ENCODE measurements at places on chromosomes 13 and 19.

- no peak for DNase-seq
Observed at GRCh38 chr19:33227242-33227650, 1.6 kb upstream of the SLC7A10 start.

DNA sequence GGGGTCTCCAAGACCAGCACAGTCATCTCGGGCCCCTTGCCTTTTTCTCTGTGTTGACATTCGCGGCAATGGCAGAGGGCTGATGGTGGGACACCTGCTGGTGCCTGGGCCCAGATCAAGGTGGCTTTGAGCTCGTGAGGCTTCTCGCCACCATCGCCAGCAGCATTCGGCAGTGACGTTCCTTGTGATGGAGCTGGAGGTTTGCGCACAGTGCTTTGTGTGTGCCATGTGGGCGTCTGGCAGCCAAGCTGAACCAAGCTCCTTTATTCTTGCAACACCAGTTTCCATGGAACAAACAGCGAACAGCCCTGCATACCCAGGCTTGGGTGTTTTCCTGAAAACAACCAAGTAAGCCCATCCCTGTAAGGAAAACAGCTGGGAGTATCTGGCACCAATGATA lies 9.1 kb upstream of the TMEM255B start:
- no peak for DNase-seq

DNA sequence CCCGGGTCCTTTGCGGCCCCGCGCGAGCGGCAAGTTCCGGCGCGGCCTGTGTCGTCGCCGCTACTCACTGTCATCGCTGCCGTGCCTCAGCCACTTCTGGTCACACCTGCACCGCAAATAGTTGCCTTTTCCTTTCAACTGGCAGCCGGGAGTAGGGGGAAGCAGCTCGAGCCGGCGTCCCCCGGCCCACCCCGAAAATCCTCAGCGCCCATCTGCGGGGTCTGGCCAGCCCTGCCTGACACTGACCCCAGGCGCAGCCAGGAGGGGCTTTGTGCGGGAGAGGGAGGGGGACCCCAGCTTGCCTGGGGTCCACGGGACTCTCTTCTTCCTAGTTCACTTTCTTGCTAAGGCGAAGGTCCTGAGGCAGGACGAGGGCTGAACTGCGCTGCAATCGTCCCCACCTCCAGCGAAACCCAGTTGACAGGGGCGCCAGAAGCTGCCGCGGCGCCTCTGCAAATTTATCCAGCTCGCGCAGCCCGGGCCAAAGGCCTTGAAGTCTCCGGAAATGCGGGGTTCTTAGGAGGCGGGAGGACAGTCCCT lies 1.7 kb downstream of the PDX1 start:
- DNase-seq = no peak

DNA sequence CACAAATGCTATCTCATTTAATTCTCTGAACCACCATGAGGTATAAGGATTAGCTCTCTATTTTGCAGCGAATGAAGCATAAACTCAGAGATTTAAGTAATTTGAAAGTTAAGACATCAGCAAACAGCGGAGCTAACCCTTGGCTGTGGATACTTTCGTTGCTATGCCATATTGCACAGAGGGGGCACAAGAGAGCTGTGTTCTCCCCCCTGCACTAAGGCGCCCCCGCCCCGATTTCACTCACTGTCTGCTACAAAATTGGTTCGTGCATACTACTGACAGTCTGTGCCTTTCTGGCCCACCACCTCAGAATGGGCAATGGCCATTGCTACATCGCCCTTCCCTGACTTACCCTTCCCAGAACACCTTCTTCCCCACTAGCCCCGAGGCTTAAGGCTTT lies 105.7 kb upstream of the OBI1 start:
- DNase-seq = no peak

DNA sequence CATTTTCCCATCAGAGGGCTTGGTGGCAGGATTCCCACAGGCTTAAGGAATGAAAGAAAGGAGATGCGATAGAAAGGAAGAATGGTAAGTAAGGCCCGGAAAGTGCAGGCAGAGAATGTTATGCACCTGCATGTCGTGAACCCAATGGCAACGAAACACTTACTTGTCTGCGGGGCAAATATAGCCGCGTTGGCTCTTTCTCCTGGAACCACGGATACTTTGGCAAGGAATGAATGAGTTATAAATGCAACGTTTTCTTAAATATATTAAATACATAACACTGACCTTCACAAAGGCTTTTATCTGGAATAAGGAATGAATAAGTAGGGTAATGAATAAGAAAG lies 192.1 kb downstream of the KATNAL1 start:
- no peak for DNase-seq

GRCh38 chr13:20924758-20925394 lies 22.3 kb upstream of the XPO4 start:
- peak; percentile 72 for DNase-seq

DNA sequence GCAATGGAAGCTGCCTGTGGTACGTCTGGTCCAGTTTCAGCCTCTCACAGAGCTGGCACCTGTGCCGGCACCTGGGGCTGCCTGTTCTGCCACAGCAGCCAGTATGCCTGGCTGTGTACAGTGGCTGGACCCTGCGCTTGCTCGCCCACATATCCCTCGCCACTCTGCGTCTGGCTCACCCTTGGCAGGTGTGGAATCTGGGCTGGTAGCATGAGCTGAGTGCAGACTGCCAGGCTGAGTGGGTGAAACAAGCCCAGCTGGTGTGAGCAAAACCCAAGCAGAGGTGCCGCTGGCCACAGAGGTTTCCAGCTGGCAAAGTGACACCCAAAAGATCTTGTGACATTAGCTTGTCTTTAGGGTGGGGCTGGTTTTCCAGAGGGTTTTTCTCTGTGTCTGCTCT lies 80.7 kb downstream of the ING1 start:
- DNase-seq = no peak

GRCh38 chr19:16856091-16856490 lies 26.9 kb downstream of the SIN3B start:
- DNase-seq = no peak

DNA sequence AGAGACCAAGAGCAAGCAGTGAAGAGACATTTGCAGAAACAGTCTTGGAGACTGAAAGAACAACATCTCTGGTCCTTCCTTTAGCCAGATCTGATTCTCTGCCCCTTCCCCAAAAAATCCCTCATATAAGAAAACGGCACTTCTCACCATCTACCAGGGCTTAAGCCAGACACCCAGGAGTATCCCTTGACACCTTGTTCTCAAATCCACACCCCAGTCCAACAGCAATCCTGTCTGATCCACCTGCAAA lies 1.7 kb upstream of the PLEKHG2 start:
- no peak for DNase-seq

GRCh38 chr19:42108527-42109389 lies 23.5 kb downstream of the POU2F2 start:
- peak; percentile 86 for DNase-seq

DNA sequence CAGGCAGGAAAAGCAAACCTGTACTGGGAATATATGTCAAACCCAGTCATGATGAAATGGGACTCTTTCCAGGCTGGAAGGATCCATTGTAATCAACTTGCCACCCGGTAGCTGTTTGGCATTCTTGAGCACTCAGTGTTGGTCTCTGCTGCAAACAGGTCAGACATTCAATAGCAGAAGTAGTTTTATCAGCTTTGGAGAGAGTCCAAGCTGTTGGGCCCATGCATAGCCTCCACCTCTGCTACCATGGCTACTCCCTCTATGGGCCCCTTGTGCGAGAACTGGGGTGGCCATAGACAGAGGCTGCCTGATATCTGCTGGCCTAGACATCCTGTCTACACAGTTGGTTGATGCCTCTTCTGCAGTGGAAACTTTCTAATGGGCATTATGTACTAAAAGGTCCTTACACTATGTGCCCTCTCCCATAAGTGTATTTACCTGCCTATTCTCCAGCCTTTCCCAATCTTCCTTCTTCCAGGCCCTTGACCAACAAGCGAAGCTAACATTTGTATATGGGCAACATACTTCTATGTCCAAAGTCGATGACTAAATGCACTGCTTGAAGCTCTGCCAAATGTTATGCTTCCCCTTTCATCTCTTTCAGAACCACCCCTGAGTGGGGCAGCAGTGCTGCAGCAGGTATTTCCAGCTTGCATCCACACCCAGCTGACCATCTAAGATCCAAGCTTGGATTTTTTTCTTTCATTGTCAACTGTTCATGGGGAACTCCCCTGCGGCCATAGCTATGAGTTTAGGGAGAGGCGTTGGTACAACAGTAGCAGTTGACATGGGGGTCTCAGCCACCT lies 5.3 kb upstream of the RNF6 start:
- no peak for DNase-seq

DNA sequence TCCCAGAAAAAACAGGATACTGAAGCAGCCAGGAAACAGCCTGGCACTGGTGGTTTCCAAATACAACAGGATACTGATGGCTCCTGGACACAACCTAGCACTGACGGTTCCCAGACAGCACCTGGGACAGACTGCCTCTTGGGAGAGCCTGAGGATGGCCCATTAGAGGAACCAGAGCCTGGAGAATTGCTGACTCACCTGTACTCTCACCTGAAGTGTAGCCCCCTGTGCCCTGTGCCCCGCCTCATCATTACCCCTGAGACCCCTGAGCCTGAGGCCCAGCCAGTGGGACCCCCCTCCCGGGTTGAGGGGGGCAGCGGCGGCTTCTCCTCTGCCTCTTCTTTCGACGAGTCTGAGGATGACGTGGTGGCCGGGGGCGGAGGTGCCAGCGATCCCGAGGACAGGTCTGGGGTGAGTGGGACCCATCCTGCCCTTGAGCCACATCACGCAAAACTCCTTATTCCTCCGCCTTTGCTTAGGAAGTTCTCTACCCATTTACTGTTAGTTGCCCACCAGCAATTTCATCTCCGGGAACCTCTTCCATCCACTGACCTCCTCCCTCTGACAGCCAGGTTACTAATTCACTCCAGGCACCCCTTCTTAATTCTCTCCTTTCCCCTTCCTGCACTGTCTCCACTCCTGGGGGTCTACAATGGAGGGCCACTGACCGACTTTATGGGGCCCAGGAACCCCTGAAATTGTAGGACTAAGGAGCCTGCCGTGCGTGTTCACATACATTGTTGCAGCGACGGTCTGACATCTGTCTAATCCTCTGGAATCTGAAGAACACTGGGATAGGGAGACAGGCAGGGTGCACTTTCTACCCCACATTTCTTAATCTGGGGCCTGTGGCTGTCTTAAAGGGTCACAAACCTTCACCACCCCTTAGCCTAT lies 1.2 kb downstream of the ITPKC start:
- no peak for DNase-seq

GRCh38 chr13:112984954-112985802 lies 16.2 kb downstream of the MCF2L start:
- no peak for DNase-seq

- DNase-seq = no peak
Observed at GRCh38 chr19:41443813-41444455, 978 bp downstream of the ERICH4 start.

GRCh38 chr19:46608581-46609345 lies 7.6 kb downstream of the CALM3 start:
- DNase-seq = no peak

- DNase-seq = peak; percentile 67
Observed at GRCh38 chr19:41327576-41328156, 17.7 kb downstream of the CCDC97 start.

GRCh38 chr13:112582263-112582662 lies 5.7 kb downstream of the TUBGCP3 start:
- DNase-seq = no peak

GRCh38 chr13:84025824-84026223 lies 143.6 kb upstream of the SLITRK1 start:
- no peak for DNase-seq

GRCh38 chr13:30712536-30713532 lies 22.5 kb upstream of the ALOX5AP start:
- DNase-seq = no peak

DNA sequence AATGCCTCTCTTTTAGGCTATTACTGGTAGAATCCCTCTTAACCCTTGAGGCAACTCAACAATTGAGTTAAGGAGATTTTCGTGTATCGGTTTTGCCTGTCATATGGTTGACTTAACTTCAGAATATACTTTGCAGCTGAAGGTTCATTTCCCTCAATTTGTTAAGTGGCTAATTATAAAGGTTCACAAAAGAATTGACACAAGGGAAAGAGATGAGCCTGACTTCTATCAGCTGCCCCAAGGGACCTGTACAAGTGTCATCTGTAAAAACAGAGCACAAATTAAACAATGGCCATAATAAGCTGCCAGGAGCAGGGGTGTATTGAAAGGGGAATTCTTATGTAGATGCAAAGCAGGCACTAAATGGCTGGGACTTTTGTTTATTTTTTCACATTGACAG lies 334.8 kb upstream of the OBI1 start:
- DNase-seq = no peak

DNA sequence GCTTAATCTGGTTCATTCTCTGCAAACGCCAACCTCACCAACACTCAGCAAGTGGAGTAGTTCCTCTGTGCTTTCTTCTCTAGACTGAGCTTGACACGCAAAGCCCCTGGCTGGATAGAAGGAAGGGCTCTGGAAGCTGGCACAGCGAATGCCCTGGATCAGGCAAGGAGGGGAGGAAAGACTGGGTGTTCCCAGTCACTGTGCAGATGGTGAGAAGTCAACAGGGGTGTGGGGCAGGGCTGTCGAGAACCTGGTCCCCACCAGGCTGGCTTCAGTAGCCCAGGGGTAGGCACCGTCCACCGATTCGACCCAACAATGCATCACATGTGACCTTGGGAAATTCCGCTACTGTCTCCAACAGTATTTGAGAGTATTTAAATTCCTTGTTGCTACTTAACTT lies 65.5 kb downstream of the TSHZ3 start:
- DNase-seq = no peak

DNA sequence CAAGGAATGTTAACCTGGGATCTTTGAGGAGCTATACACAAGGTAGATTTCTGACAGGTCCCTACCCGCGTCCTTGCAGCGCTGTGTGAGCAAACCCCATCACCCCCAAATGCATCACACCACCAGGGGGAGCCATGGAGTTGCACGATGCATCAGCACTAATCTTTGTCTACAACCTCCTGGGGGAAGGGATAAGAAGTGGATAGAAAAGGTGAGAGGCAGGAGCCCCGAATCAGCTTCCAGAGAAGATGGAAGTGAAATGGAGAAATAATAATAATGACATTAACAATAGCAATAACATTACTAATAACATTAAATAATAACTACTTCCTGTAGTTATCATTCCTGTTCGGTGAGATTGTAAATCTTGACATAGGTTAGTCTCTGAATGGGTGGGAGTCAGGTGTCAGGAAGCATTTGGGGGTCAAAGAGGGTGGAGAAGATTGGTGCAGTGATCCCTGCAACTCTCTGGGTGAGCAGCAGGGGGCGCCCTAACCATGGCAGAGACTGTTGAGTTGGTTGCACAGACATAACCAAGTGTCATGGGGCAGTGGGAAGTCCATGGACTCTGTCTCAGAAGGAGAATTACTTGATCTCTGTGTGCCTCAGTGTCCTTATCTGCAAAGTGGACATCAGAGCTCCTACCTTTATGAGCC lies 16.5 kb downstream of the SIGLEC7 start:
- peak; percentile 62 for DNase-seq

DNA sequence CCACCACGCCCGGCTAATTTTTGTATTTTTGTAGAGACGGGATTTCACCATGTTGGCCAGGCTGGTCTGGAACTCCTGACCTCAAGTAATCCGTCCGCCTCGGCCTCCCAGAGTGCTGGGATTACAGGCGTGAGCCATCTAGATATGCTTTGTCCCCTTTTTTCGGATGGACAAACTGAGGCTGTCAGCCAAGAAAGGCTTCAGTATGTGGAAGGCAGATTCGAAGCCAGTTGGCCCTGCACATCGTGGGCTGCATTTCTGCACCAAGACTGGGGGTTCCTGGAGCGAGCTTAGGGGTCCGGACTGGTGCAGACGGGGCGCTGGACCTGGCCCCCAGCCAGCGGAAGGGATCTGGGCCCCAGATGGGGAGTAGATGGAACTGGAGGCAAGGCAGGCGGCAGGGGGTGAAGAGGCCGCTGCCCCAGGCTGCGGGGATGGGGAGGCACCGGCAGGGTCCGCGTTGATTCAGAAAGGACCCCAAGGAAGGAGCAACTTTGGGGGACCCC lies 9.7 kb upstream of the JUND start:
- DNase-seq = no peak
